ENCODE measurements at places on chromosomes 12 and 14. TPM values are rescaled to one million over a fixed set of nuclear protein-coding genes. Genes with fewer than 3 reads are reported as not detected.
A peak's percentile ranks its signal among the peaks of the same experiment; 100 is the strongest.

The TIMELESS gene
- total RNA-seq: 25.3 TPM

The ASB2 gene
- total RNA-seq: not detected

The RASSF9 gene
- total RNA-seq: not detected

The PRR4 gene
- 0.34 TPM for total RNA-seq

The MGAT4C gene
- 0.06 TPM for total RNA-seq

The ZFHX2 gene
- total RNA-seq: 0.32 TPM

The KRT75 gene
- total RNA-seq: not detected

The GPRC5D gene
- not detected for total RNA-seq

The CDKN3 gene
- 123 TPM for total RNA-seq

The SLC7A7 gene
- total RNA-seq: 4.2 TPM

The KRT6C gene
- not detected for total RNA-seq

The OR6C1 gene
- not detected for total RNA-seq

The TM7SF3 gene
- total RNA-seq: 60.0 TPM

The SERPINA12 gene
- not detected for total RNA-seq

GRCh38 chr14:85182282-85182681 is 347.7 kb upstream of the FLRT2 start:
- no peak for DNase-seq

DNA sequence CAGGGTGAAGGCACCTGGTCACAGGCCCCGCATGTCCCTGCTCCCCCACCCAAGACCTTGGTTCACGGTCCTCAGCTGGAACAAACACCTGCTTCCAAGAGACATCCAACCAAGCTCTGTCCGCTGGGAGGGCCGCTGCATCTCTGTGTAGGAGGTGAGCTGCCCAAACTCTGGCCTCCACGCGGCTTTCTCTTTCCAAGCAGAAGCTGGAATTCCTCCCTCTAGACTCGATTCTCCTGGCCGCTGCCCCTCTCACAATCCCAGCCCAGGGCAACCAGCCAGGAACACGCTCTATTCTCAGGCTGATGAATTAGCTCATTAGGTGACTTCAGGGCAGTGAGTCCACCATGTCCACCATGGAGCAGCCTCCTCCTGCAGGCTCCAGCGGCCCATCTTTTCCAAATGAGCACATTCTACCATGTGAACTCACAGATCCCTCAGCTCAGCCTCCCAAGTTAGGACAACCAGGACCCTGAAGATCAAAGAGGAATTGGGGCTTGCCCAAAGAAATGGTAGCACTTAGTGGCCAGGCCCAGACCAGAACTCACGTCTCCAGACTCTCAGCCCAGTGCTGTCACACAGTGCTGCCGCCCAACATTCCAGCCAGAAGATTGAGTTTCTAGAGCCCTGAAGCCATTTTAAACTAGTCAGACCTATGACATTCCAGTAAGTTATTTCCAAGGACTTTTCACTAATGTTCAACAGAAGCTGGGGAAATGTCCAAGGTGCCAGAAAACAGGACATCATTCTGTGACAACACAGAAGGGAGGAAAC is 146.6 kb downstream of the ANO2 start:
- no peak for DNase-seq

DNA sequence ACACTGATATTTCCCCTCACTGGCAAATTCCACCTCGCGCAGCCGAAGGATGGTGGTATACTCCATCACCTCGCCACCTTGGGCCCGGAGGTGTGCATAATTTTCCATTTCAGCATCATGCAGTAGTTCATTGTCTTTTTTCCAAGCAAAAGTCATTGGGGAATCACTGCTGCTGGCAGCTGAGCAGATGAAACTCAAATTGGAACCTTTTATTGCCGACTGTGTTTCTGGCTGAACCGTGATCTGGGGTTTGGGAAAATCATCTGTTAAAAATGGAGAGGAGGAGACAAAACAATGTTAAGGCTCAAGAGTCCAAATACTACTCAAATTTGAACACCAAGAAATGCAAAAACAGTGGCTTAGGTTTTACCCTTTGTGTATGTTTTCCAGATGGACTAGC is 39.7 kb downstream of the LRIG3 start:
- no peak for DNase-seq

- DNase-seq: no peak
Observed at GRCh38 chr12:42015051-42015461, 129.6 kb downstream of the GXYLT1 start.

GRCh38 chr12:106149096-106149784 is 10.5 kb upstream of the NUAK1 start:
- DNase-seq: no peak

- no peak for DNase-seq
Observed at GRCh38 chr12:116257215-116257614, 20.3 kb downstream of the MED13L start.

- peak; percentile 42 for DNase-seq
Observed at GRCh38 chr14:63853831-63854293, 1.1 kb downstream of the SYNE2 start.

- DNase-seq: no peak
Observed at GRCh38 chr12:94553875-94554274, 94.2 kb upstream of the CEP83 start.

GRCh38 chr12:69512820-69513219 is 42.6 kb downstream of the FRS2 start:
- no peak for DNase-seq

DNA sequence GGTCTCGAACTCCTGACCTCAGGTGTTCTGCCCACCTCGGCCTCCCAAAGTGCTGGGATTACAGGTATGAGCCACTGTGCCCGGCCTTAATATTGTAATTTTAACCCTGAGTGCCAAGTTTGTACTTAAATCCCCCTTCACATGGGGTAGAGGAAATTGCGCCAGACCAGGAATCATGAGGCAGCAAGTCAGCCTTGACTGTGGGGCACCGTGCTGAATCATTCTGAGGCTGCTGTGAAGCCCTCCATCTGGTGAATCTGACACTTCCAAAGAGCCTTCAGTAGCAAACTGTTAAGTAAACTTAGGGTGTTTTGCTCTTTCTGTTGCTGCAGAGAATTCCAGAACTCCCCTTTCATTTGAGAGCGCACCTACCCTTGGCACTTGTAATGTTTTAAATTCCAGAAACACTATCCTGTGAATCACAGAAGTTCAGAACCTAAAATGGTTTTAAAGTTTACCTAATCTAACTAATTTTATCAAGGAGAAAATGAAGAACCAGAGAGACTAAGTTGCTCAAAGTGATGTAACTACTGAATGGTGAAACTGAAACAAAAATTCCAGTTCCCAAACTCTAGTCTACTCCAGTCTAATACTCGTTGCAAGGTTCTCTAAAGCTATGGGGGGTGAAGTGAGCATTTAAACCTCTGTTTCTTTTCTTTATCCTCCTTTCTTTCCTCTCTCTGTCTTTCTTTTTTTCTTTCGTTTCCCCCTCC is 7.5 kb downstream of the HEBP1 start:
- peak; percentile 86 for DNase-seq

- DNase-seq: no peak
Observed at GRCh38 chr12:81811061-81811777, 52.1 kb upstream of the PPFIA2 start.

- no peak for DNase-seq
Observed at GRCh38 chr12:32272465-32272864, 126.9 kb upstream of the FGD4 start.

DNA sequence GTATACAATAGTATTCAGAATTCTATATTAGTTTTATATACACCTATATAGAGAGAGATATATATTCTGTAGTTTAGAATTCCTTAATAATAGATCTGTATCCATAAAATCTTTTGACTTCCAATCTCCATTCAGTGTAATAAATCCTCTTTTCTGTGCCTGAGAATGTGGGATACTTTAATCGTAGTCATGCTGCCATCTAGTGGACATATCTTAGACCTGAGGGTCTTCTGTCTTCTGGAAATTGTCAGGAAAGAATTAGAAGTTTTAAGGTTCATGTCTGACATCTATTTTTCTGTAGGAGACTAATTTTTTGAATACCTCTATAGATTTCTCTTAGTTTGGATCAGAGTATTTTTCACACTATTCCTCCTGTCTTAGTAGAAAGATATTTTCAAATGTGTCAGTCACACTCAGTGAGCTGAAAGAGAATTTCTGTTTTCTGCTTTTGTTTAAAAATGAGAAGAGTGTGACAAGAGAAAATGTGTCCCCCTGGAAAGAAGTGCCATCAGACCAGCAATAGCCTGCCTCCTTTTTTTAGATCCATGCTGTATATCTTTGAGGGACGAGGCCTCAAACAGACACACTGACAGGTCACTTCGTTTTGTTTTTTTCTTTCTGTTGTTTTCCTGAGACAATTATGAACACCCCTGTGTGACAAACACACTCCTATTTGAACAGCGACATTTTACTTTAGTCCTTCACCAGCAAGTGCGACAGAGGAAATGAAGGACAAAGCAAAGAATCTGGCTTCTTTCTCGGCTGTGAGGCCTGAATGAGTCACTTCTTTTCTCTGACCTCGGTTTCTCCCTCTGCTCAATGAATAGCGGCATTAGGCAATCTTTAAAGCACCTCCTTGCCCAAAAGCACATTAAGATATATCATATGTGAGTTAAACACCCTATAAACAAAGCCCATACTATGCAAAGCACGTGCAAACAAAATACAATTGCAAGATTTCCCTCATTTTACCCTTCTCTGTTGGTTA is 96.3 kb downstream of the GALC start:
- peak; percentile 43 for DNase-seq

- DNase-seq: no peak
Observed at GRCh38 chr14:94038921-94039629, 12.9 kb downstream of the OTUB2 start.

- no peak for DNase-seq
Observed at GRCh38 chr12:70049596-70050360, 193.5 kb upstream of the CNOT2 start.

DNA sequence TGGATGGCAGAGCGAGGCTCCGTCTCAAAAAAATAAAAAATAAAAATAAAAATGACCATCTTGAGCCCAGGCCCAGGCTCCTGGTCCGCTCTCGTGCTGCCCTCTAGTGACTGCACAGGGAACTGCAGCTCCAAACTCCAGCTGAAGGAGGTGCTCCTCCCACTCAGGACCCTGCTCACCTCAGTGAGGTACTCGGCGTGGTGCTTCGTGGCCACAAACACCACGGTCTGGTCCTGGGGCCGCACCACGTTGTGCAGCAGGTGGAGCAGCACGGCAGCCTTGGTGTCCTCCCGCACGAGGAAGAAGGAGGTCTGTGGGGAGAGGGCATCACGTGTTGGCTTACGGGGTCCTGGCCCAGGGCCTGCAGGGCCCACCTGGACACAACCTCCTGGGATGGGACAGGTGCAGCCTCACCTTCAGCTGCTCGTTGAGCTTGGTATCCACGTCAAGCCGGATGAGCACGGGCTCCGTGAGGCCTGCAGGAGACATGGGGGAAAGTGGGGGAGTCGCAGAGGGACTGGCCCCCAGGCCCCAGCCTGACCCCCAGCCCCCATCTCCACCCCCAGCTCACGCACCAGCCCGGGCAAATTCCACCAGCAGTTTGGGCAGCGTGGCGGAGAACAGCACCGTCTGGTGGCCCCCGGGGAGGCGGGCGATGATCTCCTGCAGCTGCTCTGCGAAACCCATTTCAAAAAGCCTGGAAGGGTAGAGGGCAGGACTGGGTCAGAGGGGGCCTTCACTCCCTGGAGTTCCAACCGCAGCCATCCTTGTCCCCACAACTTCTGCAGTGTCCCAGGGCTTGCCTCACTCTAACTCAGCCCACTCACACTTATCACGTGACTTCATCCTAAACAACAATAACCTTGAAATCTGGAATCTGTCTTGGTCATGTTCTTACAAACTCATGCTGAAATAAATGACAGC is 10.6 kb downstream of the DDX54 start:
- DNase-seq: peak; percentile 56

DNA sequence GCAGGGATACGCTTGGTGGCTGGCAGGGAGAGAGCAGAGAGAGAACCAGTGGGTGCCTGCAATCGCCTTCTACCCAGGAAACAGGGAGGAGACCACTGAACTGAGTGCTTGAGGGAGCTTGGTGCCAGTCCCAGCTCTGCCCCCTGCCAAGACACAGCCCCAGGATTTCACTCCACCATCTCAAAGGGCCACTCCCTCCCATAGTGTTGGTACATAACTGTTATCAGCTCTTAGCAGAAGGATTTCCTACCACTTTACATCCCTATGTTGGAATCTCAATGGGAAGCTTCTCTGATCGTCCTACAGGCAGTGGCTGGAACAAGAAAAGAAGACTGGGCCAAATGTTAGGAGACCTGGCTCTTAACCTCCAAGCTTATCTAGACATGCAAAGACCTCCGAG is 157.4 kb upstream of the FOXN3 start:
- DNase-seq: no peak

- DNase-seq: no peak
Observed at GRCh38 chr14:77599889-77600288, 16.5 kb downstream of the SPTLC2 start.

DNA sequence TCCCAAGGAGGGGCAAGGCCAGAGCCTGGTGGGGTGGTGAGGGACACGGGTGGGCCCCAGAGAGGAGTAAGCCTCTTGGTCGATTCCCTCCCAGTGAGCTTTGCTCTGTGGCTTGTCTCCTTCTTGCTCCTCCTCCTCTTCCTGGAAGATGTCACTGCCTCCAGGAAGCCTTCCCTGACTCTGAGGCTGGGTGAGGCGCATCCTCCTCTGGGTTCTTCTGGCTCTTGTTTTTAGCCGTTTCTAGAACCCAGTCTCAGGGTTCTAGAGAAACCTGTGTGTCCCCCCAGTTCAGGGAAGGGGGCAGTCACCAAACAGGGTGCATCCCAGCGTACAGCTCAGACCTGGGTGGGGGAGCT is 12.6 kb downstream of the KIF26A start:
- DNase-seq: no peak

DNA sequence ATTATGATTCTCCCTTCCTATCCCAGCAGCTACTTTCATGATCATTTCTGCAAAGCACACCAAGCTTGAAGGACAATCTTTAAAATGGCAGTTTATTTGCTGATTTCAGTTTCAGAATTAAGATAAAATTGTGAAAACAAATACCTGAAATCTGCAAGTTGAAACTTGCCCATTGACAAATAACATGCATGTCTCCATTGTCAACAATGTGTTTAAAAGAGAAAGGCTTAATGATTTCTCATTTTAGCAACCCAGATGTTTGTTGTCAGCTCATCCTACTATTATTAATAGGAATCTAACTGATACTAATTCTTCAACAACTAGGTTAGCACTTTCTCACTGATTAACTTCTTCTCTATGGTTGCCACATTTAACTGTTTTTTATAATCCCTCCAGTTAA is 474.6 kb downstream of the PRKD1 start:
- DNase-seq: no peak

DNA sequence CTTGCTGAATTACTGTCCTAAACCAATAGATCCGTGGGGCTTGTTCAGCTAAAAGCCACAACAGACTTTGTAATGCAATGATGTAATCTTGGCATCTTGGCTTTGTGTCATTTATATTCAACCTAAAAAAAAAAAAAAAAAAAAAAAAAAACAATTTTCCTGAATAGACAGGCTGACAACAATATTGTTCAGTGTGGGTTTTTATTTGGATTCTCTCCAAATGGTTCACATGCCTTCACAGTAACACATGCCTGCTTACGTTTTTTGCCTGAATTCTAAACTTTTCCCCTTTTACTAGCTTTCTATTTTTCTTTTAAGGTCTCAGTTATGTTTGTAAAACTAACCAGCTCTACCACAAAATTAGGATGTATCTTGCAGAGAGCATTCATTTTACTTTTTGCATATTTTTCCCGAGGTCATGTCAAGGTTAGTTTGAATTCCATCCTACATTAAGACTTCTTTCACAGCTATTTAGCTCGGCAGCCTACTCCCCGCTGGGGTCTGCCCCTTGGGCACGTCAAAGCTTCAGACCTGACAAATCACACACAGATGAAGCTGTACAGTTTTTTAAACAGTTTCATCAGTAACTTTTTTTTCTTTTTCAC is 213.7 kb upstream of the NPAS3 start:
- DNase-seq: peak; percentile 68

GRCh38 chr12:7060353-7060954 is at the start of gene C1S:
TSS of gene C1S (plus strand) at chr12:7060718. CDS start at chr12:7061913, 1,195 bp downstream.
- DNase-seq: peak; percentile 96
